Fibroblast of upper back skin (primary cell): ENCODE measurements at places on chromosomes 12 and 14.

GRCh38 chr12:99767809-99768208 lies 120.3 kb downstream of the GARIN6 start:
- DNase-seq = peak; percentile 2

DNA sequence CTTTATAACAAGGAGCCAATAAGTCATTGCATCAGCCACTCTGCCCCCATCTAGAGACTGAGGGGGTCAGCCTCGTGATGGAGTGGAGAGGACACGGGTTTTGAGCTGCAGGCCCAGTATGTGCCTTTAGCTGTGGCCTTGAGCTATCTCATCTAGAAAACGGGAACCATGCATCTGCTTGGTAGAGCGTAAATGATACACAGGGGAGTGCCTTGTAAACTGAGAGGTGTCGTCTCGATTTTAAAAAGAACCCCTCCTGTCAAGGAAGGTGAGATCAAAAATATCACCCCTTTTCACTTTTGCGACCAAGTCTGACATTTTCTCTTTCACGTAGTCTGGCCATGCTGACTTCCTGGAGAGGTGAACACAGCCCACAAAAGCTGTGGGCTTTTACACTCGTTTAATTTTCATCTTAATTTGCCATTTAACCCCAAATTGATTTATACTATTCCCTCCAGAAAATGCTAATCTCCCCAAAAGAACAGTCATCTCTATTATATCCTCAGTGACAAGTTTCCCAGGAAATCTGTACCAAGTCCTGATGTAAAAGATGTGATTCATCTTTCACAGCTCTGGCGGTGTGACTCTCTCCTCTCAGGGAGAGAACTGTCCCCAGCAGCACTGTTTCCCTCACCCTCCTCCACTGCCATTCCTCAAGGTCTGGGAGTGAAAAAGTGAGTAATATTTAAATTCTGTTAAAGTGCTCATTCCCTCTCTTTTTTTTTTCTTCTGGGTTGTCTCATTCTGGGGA lies 30.6 kb downstream of the VCPKMT start:
- DNase-seq = peak; percentile 71

DNA sequence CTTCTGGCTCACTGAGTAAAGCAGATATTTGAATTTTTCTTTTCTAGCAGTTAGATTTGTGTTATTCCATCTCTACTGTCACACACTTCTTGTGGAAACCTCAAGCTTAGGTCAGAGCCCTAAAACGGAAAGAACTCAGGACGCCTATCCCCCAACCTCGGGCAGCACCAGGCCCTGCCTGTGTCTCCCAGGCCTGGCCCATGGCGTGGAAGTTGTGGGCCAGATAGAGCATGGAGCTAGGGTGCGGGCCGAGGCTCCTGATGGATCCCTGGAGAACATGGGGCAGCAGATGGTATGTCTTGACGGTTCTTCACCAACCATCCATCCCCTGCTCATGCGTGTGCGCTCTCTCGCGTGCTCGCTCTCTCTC lies 20.6 kb downstream of the P2RX4 start:
- no peak for DNase-seq

DNA sequence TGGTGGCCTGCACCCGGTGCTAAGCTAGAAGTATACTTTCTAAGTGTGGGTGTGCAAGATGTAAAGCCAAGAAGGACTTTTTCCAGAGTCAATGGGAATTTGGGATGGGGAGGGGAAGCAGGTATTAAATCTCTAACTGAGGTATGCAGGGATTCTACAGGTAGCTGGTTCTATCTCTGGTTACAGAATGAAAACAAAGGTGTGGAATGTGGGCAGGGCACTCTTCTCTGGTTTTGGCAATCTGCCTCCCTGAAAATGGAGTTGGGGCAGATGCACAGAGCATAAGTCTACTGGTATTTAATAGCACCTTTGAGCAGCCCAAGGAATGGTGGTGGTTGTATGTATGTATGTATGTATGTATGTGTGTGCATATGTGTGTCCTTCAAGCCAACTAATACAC lies 66.7 kb upstream of the PPP1R12A start:
- DNase-seq = no peak

DNA sequence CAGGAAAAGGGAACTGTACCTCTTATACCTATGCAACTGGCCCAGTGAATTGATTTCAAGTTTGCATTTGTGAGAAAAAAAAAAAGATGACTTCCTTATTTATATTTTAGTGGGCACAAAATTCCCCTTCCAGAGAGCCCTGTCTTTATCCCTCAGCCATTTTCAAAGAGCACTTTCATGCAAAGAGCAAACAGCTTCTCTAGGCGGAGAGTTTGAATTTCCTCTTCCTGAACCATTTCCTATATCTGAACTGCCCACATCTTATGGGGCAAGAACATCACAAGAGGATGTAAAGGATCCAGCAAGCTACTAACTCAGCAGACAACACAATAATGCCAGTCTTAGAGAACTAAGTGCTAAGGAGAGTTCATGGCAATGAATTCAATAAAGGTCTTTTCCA lies 22.3 kb upstream of the PLXNC1 start:
- DNase-seq = no peak

DNA sequence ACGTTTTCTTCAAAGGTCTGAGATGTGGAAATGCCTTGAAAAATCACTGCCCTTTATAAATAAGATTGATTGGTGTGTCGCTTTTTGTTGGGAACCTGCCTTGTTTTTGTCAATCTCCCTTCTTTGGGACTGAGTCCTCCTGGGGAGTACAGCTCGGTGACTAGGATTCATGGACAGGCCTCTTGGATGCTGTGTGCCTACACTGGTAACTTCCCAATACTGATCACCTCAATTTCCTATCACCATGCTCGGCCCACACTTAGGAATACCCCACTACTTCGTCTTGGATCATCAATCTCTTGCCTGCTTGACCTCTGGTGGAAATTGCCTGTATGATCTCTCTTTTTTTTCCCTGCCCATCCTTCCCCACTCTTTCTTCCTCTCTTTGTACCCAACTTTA lies 34.2 kb downstream of the NTN4 start:
- no peak for DNase-seq

- DNase-seq = no peak
Measured at GRCh38 chr12:10155966-10156365, 16.0 kb downstream of the OLR1 start.

DNA sequence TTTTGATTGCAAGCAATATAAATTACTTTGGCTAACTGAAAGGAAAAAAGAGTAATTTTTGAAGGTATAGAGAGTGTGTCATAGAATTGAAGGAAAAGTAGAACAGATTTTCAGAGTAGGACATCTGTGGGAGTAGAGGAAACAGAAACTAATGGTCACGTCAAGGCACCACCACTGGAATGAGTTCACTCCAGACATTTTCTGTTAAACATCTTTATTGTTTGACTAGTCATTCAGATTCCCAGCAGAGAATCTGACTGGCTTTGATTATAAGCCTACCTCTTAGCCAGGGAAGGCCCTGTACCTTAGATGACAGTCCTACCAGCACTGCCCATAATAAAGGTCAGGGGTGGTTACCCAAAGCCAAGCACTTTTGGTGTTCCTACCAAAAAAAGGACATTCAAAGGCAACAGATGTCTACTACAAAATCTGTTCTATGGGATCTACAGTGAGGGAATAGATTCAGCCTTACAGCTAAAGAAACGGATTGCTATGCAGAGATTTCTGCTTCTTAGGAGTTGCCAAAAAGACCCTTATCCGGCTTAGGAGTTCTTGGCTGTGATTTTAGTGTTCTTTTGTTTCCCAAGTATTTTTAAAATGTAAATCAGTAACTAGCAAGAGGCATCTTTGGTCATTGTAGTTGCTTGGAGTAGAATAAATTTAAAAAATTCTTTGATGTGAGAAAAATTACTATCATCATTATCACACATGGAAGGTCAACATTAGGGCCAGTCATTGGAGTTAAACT lies 410.8 kb downstream of the RAD51B start:
- DNase-seq = no peak

GRCh38 chr12:102249079-102249841 lies 51.6 kb upstream of the PMCH start:
- no peak for DNase-seq

GRCh38 chr14:52402812-52403526 lies 88.9 kb downstream of the PTGER2 start:
- peak; percentile 82 for DNase-seq

GRCh38 chr12:75798136-75798926 lies 233.2 kb downstream of the PHLDA1 start:
- no peak for DNase-seq

DNA sequence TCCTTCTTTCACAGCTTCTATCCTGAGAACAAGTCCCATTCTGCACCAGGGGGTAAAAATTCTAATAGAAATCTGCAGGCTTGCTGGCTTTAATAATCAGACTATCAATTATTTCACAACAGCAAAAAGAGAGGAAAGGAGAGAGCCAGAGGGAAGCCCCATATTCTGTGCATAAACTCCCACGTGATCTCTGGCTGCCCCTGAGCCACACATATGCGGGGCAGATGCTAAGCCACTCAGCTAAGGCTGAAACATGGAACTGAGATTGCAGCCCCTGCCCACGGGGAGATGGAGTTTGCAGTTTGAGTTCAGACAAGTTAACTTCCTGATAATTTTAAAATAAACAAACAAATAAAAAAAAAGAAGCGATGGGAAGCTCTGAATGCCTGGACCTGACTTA lies 254.4 kb upstream of the CCDC196 start:
- peak; percentile 11 for DNase-seq

- no peak for DNase-seq
Measured at GRCh38 chr14:95486875-95487668, 29.4 kb downstream of the SYNE3 start.

DNA sequence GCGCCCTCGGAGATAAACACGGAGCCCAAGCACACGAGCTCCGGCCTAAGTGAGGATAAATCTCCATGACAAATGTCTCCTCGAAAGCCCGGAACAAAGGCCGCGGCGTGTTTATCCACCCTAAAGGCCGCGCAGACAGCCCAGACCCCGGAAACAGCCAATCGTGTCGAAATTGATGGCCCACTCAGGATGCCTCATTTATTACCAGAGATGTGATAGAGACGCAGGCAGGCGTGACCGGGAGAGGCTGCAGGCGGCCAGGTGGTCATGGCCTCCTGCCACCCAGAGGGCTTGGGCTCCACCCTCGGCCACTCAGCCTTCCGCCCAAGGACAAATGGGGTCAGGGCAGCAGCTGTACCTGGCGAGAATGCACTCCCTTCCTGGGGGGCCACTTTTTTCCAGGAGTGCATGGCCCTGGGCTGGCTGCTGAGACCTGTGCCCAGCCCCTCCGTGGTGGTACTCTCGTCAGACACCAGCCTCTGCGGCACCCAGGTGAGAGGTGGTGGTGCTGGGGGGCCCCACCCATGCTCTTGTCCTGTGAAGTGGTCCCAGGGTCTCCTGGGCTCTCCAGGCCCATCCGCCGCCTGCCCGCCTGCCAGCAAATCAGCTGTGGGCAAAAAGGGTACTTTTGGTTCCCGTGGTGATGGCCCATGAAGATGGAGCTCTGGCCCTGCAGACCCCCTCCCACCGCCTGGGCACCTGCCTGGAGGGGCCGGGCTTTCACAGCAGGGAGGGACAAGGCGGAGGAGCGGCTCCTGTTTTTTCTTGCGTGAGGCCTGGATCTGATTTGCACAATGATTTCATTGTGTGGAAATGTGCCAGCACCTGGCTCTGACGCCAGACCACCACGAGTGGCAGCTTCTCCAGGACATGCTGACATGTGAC lies 211.5 kb upstream of the C14orf180 start:
- DNase-seq = no peak

DNA sequence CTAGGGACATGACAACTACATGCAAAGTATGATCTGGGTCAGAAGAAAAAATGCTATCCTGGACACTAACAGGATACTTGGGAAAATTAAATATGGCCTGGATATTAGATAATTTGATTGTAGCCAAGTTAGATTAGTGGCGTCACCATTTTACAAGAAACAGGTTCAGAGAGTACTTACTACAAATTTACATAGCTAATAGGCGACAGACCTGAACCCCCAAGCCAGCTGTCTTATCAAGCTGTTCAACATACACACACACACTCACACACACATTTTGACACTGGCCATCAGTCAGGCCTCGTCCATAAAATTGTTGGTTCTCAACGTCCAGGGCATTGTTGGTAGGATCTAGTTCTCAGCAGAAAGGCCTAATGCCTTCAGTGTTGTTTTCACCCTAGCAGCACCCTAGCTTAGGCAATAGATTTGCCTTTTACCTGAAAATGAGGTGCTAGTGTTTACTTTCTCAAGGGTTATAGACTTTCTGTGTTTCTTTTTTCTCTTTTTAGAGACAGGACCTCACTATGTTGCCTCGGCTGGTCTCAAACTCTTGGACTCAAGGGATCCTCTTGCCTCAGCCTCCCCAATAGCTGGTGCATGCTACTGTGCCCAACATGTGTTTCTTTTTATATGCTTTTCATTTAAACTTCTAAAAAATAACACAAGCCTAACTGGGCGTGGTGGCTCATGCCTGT lies 3.3 kb upstream of the C14orf93 start:
- no peak for DNase-seq

DNA sequence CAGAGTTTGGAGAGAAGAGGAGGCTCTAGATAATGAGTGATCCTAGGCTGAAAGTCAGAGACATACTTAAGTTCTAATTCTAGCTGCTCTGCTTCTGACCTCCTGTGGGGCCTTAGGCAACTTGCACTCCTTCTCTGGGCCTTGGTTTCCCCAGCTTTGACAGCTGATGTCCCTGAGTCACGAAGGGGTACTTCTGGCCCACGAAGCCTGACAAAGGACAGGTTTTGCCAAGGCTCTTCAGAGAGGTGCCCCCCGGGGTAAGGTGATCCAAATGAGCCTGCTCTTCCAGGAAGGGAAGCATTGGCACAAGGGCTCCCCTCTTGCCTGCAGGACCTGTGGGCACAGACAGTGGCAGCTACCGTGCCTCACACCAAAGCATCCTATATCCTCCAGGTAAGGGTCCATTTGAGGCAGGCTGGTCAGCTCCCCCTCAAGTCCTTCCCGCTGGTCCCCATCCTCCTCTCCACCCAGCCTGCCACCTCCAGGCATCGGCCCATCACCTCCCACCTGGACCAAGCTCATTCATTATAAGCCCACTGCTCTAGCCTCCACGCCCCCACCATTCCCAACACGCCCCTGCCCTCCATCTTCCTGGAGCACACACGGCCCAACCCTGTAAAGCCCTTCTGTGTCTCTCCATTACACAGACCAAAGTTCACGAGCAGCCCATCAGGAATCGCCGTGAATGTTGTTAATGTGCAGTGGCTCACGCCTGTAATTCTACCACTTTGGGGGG lies 1.9 kb upstream of the PPP1R13B start:
- DNase-seq = no peak

DNA sequence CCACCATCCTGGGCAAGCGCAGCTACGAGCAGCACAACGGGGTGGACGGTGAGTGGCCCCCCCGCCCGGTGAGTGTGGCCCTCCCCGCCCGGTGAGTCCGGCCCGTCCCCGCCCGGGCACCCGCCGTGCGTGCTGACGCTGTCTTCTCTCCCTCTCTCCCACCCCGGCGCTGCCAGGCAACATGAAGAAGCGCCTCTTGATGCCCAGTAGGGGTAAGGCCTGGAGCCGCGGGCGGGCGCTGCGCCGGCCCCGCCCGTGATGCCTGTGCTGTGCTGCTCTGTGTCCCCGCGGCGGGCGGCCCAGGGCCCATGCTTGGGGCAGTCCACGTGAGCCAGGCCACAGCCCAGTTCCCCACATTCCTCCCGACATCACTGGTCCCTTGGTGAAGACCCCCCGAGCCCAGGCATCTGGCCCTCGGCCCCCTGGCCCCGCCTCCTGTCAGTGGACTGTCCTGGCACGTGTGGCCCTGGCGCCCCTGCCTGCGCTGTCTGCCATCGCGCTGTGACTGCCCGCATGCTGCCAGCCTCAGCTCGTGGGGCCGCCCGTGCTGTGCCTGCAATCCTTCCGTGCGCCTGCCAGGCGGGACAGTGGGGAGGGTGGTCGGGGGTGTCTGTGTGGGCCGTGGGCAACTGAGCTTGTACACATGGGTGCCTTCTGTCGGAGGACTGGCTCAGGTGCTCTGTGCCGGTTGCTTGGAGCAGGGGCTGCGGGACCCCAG lies 7.9 kb upstream of the CRIP2 start:
- no peak for DNase-seq

- no peak for DNase-seq
Measured at GRCh38 chr12:106039242-106039641, 99.5 kb downstream of the NUAK1 start.
